ENCODE measurements at places on chromosomes 3 and 15.

- DNase-seq: no peak
These were observed 49.7 kb upstream of the FRMD4B start for GRCh38 chr3:69435274-69436265.

DNA sequence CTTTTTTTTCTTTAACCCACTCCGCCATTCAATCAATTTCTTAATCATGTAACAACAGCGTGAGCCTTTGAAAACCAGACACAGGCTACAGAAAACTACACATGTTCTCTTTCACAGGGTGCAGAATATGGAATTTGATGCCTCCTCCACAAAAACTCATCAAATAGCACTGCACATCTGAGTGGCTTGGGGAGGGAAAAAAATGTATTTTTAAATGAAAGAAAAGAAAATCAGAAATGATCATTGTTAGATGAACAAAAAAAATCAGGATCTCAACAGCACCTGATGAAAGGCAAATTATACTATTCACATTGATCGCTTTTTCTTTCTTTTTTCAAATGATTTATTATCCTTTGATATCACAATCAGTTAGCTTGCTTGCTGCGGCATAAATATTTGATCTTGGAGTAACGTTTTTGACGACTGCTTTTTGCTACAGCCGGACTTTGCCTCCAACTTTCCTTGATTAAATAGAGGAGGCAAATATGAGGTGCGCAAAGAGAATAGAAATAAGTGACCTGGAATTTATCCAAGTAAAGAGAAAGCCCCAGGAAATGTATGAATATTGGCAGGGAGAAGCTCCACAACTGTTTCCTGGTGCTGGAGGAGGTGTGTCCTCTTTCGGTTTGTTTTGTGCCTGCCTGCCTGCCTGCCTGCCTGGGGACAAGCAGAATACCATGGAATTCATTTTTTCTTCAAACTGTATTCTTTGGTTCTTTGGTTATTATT lies 63.1 kb downstream of the EDEM1 start:
- DNase-seq: no peak

- no peak for DNase-seq
These were observed 3.1 kb downstream of the CIB1 start for GRCh38 chr15:90230610-90231009.

DNA sequence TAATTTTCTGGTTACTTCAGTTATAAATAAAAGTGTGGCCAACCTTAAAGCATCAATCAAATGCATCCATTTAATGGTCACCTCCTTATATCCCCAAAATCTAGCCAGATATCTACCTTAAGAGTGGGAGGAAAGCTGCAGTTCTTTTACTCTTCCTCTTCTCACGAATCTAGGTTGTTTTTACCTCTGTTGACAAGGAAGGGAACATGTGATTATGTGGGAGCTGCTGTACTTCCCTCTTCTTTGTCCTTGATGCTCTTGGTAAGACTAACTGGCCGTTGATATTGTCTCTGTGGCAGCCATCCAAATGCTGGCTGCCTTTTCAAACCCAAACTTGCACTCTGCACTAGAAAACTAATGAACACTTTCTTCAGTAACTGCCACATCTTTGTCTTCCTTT lies 275.3 kb upstream of the CADM2 start:
- no peak for DNase-seq

GRCh38 chr3:12445523-12446240 lies 38.6 kb upstream of the TSEN2 start:
- no peak for DNase-seq

GRCh38 chr15:101568309-101568708 lies 78.8 kb upstream of the PCSK6 start:
- no peak for DNase-seq

GRCh38 chr3:188287762-188288505 lies 134.0 kb downstream of the LPP start:
- DNase-seq: no peak

GRCh38 chr3:29693863-29694262 lies 413.0 kb downstream of the RBMS3 start:
- DNase-seq: peak; percentile 87

GRCh38 chr15:99361545-99362185 lies 110.4 kb downstream of the LRRC28 start:
- peak; percentile 42 for DNase-seq
